ENCODE measurements at places on chromosomes 16 and 17.

DNA sequence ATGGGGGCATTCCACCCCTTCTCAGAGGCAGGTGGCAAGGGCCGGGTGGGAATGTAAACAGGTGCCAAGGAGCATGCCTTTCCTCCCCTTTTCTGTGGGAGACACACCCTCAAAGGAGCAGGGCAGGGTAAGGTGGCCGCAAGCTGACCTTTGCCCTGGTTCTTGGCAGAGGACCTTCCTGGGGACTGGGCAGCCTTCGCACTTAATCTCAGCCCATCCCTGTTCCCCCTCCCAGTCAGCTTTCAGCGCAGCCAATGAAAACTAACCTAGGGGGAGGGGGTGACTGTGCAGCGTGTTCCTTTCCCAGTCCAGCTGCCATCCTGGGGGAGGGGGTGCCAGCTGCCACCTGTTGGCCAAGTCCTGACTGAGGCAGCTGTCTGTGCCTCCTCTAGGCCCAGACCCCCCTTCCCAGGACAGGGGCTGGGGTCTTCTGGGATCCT, 2.8 kb downstream of the TRAF4 start:
- no peak for DNase-seq

- no peak for DNase-seq
Measured at GRCh38 chr16:25835126-25835525, 143.4 kb downstream of the HS3ST4 start.

DNA sequence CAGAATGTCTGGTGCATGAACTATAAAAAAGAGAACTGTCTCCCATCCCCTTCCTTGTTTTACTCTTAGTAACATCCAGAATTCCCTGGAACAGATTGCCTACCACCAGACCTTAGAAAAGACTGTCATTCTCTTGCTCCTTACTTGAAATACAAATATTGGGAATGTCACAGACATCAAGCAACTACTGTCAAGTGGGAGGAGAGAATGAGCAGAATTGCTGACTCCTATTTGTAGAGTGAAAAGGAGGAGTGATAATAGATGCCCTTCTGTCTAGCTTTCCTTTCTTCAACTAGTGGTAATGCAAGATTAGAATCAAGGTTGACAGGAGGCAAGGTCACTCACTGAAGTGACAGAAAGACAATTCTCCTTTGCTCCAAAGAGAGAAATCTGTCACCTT, 23.9 kb upstream of the NOL11 start:
- no peak for DNase-seq

DNA sequence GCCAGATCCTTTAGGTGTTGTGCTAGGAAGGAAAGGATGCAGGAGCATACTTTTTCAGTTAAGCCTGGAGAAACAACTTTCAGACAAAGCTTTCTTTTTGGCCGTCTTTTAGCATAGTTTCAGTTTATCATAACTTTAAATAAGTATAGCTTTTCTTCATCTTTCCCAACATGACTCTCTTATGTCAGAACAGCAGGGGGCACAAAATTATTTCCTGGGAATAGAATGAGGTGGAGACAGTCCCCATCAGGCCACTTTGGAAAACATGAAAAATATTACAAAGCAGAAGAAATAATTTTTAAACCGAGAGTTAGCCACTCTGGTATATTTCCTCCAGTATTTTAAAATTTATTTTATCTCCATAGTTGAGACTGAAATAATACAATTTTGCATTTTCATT, 387.6 kb downstream of the HAPSTR1 start:
- DNase-seq: no peak

DNA sequence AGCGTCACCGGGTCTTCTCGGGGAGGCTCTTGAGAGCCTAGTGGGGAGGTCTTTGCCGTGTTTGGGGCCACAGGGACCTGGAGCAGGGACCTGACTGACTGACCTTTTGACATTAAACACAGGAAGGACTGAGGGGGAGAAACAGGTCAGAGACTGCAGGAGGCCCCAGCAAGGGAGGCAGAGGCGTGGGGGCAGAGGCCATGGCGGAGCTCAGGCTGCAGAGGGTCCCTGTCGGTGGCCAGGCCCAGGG, 41.6 kb upstream of the GSE1 start:
- DNase-seq: no peak

DNA sequence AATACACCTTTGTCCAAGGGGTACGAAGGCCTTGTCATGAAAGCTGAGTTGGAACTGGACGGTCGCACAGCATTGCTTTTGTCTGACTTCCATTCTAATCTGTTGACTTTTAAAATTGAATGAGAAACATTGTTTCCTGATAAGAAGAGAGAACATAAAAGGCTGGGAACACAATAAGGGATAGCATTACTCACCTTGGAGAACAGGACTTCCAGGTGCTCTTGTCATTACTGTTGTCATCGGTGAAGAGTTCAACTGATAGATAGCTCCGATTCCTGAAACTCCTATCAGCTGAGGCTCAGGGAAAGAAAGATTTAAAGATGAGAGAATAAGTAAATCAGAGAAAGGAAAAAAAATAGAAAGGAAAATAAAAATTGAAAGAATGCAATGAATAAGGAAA, 351.1 kb downstream of the KCNJ2 start:
- no peak for DNase-seq

- no peak for DNase-seq
Measured at GRCh38 chr17:82685291-82685690, 13.2 kb downstream of the RAB40B start.

All from activated CD4-positive, alpha-beta T cell treated with anti-CD3 and anti-CD28 coated beads, Interleukin-2, amount 50 U/mL, for 24 hours (primary cell).